Left ventricle myocardium inferior (tissue), 1 donor: ENCODE measurements at places on chromosomes 2 and 18.

GRCh38 chr2:151027151-151027550 lies 234.5 kb downstream of the RBM43 start:
- no peak for DNase-seq
- H3K4me1 ChIP-seq, result no peaks in the 10 kb centered on the region

GRCh38 chr2:172821370-172822338 lies 86.0 kb downstream of the RAPGEF4 start:
- H3K4me1 ChIP-seq, result peaks cover 20% of the 10 kb centered on the region
- no peak for DNase-seq
- H3K27me3 ChIP-seq, result no peaks in the 10 kb centered on the region
- H3K27ac ChIP-seq, result peak overlapping the region; percentile 70
- no peaks in the 10 kb centered on the region for H3K36me3 ChIP-seq

GRCh38 chr18:76479351-76480238 lies 15.4 kb downstream of the ZNF516 start:
- no peaks in the 10 kb centered on the region for H3K36me3 ChIP-seq
- no peak for DNase-seq
- peaks cover 28% of the 10 kb centered on the region for H3K4me1 ChIP-seq
- H3K4me3 ChIP-seq, result no peak overlapping the region
- H3K27me3 ChIP-seq, result no peaks in the 10 kb centered on the region

DNA sequence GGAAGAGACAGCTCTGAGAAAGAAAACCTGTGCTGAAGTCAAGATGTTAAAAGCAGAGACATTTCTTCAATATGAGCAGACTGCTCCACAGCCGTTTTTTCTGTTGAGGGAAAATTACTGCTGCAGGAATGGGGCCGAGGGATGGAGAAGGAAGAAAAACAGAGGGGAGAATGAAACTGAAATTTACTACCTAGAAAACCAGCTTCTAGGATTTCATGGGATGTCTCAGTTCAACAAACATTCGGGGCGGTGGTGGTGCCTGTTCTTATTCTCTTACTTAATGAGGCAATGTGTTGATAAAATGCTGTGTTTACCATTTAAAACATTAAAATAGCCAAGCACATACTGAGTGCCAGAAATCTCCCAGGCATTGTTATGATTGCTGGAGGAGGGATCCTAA lies 557.1 kb upstream of the MEX3C start:
- H3K4me3 ChIP-seq, result no peak overlapping the region
- H3K27ac ChIP-seq, result no peak overlapping the region
- DNase-seq, result no peak

- no peak overlapping the region for H3K27ac ChIP-seq
- H3K4me3 ChIP-seq, result no peak overlapping the region
- no peak for DNase-seq
Measured at GRCh38 chr2:121492409-121492808, 38.3 kb upstream of the RNU4ATAC start.

- H3K36me3 ChIP-seq, result no peaks in the 10 kb centered on the region
- H3K27me3 ChIP-seq, result no peaks in the 10 kb centered on the region
- H3K4me3 ChIP-seq, result no peak overlapping the region
- H3K4me1 ChIP-seq, result peaks cover 8% of the 10 kb centered on the region
- H3K27ac ChIP-seq, result no peak overlapping the region
Measured at GRCh38 chr2:39583781-39584180, 81.9 kb upstream of the TMEM178A start.
